ENCODE measurements at places on chromosomes 2 and 18.

DNA sequence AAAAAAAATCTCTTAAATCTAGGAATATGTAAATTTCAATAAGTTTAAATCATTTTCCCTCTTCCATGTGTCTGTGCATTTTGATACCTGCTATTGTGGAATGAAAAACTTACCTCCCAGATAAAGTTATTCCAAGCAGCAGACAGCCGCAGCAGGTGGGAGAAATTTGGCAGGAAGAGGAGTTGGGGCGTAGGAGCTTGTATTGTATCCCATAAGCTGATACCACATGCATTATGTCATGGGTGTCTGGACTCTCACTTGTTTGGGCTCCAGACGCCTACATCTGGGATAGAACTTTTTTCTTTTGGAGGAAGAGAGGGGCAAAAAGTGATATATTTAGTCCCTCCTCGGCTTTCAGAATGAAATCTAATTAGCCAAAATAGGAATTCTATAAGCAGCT lies 59.3 kb upstream of the TCF4 start:
- DNase-seq, result no peak

GRCh38 chr2:160411167-160411566 lies 82.4 kb downstream of the RBMS1 start:
- DNase-seq, result no peak

DNA sequence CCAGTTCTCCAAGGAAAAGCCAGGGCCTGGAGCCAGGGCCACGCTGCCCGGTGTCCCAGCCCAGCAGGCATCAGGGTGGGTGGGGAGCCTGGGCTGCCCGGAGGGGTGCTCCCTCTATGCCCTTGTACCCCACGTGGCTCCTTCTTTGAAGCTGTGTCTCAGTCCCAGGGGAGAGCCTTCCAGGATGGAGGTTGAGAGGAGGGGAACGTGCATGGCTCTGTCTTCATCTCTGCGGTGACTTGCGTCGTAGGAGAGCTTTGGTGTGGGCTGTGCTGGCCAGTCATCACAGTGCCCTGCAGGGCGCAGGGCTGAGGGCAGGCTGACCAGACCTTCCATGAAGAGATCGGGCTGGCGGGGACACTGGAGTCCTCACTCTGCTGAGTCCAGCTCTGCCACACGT lies 197.2 kb downstream of the LDLRAD4 start:
- no peak for DNase-seq

- no peak for DNase-seq
Observed at GRCh38 chr2:226643946-226644282, 155.7 kb downstream of the IRS1 start.

DNA sequence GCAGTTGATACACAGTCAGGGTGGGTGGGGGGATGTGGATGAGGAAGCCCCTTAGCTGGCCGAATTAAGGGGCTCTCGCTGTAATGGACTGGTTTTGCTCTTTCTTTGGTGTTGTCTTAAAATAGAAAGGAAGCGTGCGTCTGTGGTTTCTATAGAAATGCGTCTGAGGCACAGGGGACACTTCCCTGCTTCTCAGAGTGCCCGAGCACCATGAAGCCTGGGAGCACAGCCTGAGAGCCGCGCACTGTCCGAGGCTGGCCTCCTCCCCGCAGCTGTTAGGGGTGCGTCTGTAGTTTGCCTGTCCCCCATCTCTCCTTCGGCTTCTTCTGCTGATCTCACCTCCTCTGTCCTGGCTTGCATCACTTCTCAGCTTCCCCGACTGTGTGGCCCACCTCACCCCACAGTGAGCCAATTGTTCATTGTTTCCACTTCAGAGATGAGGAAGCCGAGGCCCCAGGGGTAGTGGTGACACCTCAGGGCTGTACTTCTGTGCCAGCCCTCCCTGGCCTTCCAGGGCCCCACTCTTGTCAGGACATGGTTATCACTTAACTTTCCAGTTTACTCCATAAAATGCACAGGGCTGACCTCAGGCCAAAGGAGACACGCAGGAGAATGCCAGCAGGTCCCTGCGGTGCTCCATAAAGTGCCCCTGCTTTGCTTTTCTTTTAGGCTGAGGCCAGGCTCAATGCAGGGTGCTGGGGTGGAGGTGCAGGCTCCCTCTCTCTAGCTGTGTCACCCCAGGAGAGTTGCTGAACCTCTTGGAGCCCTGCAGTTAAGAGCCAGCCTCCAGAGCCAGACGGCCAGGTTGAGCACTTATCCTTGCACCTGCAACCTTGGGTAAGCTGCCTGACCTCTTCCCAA lies 210.6 kb downstream of the SEPTIN10 start:
- DNase-seq, result no peak

All from ureter (tissue), 1 donor.